Fibroblast of pulmonary artery (primary cell): ENCODE measurements at places on chromosomes 3 and 15.

GRCh38 chr3:17514597-17514996 lies 227.8 kb downstream of the TBC1D5 start:
- no peak for DNase-seq

DNA sequence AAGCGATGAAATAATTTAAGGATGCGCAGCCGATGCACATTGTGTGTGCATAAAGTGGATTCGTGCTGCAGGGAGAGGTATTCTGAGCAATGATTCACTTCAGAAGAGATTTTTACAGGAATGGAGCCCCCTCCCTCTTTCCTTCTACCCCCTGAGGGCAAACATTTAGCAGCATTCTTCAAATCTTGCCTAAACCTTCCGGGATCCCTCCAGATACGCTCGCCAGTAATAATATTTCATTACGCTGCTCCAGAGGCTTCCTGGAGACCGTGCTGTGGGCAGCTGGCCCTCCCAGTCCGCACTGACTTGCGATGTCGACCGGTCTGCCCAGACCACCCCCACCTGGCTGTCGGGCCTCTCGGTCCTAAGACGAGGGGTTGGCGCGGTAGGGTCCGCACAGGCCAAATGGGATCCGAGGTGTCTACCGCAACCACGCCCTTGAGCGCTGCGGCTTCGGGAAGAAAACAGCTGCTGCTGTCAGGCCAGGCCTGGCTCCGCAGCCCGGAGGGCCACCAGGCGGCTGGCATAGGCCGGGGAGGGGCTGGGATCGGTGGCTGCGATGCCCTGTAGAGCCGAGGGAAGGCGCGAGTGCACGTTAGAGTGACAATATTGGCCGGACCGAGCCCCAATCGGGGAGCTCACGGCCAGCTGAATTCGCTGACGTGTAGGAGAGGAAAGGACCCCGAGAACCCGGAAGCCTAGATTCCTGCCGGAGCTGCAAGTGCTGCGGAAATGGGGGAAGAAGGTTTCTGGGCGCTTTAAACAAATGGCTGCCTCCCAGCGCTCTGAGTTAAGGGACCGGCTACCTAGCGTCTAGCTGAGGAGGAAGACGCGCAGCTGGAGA lies 14.3 kb downstream of the ZIC4 start:
- DNase-seq: no peak

- DNase-seq: no peak
These were observed 258.8 kb downstream of the IL5RA start for GRCh38 chr3:2851361-2851760.

DNA sequence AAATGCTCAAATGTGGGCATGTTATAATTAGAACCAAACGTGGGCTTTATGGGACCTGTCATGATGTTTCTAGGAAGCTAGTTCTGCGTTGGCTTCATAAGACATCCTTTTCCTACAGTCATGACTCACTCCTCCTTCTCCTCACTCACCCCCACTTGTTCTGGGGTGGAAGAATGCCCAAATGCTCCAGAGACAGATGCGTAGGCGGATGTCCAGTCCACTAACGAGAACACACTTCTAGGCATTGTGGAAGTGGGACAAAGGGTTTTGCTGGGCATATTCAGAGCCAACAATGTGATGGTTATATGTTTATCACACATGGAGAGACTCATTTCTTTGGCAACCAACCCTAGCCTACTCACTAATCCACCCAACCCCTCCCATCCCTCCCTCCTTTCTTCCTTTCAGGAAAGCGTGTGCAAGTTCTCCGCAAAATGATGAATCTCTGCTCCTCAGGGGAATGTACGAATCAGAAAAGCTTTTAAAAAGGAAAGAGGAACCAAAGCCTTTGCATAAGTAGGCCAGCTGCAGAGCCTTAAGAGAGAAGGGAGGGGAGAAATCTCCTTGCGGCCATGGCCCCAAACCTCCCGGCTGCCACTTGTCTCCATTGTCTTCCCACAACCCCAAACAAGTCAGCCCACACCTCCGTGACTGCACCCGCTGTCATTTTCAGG lies 123.0 kb upstream of the SPRED1 start:
- DNase-seq: peak; percentile 100

DNA sequence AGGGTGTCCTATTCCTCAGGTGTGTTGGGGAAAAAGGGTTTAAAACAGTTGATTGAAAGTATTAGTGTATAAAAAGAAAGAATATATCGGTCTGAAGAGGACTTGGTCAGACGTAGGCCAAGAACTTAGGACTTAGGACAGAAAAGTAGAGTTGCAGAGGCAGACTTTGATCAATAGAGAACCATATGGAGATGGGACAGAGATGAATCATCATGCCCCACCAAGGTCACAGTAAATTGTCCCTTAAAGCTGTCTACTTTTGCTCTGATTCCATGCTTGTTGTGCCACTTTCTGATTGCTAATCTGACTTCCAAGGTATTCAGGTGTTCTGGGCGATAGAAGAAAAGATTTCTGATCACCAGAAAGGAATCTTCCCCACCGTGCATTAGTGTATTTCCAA lies 52.9 kb upstream of the ZDHHC23 start:
- DNase-seq: no peak

- no peak for DNase-seq
These were observed 239.7 kb upstream of the BHLHE40 start for GRCh38 chr3:4739289-4740236.

- DNase-seq: no peak
These were observed 3.3 kb upstream of the ACOX2 start for GRCh38 chr3:58540176-58540858.

- no peak for DNase-seq
These were observed 351.0 kb upstream of the THRB start for GRCh38 chr3:24845524-24846155.

DNA sequence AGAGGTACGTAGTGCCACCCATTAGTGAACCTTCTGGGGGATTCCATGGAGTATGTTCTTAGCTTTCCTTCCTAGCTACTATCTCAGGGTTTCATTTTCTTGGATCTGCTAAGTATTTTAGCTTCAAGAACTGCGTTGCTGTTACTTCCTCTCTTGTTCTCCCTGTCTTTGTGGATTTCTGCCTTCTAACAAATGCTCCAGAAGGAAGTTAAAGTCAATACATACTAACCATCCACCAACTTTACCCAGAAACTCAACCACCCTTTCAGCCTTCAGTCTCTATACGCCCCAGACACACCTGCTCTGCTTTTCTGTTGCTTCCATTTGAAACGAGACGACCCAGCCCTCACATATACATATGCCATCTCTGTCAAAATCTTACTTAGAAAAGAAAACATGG lies 2.4 kb upstream of the KLF13 start:
- no peak for DNase-seq

GRCh38 chr3:89375451-89375850 lies 268.0 kb downstream of the EPHA3 start:
- DNase-seq: no peak
